Caki2 (cell line): ENCODE measurements at places on chromosomes 1 and 21.

DNA sequence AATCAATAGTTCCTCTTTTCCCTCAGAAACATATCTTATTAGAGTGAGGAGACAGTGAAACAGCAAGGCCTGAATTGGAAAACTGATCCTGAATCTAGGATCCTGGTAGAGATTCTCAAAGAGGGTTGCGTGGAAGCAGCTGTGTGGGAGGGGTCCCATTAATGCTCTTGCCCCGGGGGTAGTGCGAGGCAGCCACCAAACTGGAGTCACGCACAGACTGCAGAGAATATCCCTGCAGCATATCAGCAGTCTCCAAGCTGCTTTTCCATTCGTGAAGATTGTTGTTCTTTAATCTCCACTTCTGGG, 150.1 kb downstream of the DISC1 start:
- DNase-seq = no peak

GRCh38 chr1:150271291-150271959, 1.2 kb upstream of the C1orf54 start:
- DNase-seq = peak; percentile 33

DNA sequence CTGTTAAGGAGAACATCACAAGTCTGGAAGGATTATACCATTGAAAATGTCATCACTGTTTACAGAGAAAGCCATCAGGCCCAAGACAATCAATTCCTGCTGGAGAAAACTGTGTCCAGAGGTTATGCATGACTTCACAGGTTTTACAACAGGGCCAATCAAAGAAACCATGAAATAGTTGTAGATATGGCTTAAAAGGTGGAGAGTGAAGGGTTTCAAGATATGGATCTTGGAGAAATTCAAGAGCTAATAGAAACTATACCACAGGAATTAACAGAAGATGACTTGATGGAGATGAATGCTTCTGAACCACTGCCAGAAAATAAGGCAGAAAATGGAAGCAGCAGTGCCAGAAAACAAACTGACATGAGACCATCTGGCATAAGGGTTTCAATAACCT, 30.2 kb downstream of the USP1 start:
- DNase-seq = no peak

DNA sequence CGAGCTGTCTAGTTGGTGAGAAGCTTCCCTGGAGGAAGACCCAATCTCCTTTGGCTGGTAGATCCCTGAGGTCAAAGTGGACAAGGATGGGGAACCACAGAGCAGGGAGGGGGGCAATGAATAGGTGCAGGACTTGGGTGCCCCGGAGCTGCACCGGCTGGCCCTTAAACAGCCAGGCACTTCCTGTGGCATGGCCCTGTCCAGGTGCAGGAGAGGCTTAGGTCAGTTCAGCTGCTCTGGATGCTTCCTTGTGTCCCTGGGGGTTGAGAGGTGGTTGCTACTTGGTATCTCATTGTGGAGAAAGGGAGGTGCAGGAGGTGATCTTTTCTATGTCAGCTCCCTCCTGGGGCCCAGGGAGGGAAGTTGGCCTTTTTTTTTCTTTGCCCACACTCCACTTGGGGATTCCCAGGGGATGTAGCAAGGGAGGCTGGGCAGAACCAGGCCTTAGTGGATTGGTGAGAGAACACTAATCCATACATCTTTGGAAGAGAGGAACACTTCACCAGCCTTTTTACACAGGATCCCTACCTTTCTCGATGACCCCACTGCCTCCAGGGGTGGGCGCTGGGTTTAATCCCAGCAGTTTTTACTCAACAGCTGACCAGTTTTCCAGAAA, 1.2 kb upstream of the ST3GAL3 start:
- peak; percentile 5 for DNase-seq

- no peak for DNase-seq
Observed at GRCh38 chr1:159987186-159987585, 33.1 kb upstream of the SLAMF9 start.

DNA sequence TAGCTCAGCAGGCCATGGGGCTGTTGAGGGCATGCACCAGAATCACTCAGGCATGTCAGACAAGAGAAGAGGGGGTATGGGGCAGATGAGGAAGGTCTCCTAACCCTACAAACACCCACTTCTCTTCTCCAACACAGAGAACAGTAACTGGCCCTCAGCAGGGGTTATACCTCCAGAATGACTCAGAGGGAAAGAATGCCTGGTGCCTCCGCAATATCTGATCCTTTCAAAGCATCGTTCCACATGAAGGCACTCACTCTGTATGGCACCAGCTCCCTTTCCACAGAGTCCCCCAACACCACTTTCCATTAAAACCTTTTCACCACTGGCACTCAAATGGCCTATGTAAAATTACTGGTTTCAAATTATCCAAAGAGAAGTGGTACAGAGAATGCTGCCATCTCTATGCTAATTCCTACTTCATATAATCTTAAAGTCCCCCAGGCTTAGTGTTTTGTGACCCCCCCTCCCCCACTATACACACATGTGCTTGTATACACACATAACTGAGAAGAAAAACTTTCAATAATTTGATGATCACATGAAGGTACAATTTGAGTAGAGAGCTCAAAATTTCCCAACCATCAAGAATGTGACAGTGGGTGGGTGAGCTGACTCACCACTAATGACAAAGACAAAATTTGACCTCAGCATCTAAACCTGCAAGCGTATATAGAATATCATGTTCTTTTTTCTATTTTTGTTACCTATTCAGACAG, 91.5 kb downstream of the SIPA1L2 start:
- DNase-seq = peak; percentile 93

GRCh38 chr1:19435181-19435580, 50.2 kb downstream of the CAPZB start:
- no peak for DNase-seq

DNA sequence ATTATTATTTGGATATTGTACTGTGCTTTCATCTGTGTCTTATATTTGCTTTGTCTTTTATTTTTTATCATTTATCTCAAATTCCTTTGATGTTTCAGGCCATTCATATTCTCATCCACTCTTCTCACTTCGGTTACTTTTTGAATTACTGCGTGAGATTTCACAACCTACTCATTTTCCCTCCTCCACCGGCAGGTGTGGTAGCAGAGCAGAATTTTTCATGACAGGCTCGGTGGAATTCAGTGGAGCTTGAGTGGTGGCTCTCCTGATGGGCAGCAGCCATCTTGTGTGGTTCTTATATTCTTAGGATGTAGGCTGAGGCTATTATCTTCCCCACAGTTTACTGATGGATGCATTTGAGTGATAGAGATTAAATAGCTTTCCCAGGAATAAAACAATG, 92.3 kb upstream of the IVNS1ABP start:
- DNase-seq = no peak

- DNase-seq = no peak
Observed at GRCh38 chr1:63671514-63671913, 78.3 kb downstream of the PGM1 start.

GRCh38 chr1:63248216-63248615, 74.2 kb upstream of the FOXD3 start:
- no peak for DNase-seq
